Fibroblast of skin of left biceps (primary cell): ENCODE measurements at places on chromosomes 2 and 18.
A peak's percentile ranks its signal among the peaks of the same experiment; 100 is the strongest.

GRCh38 chr2:85183076-85183475 lies 49.9 kb downstream of the TCF7L1 start:
- DNase-seq: no peak

DNA sequence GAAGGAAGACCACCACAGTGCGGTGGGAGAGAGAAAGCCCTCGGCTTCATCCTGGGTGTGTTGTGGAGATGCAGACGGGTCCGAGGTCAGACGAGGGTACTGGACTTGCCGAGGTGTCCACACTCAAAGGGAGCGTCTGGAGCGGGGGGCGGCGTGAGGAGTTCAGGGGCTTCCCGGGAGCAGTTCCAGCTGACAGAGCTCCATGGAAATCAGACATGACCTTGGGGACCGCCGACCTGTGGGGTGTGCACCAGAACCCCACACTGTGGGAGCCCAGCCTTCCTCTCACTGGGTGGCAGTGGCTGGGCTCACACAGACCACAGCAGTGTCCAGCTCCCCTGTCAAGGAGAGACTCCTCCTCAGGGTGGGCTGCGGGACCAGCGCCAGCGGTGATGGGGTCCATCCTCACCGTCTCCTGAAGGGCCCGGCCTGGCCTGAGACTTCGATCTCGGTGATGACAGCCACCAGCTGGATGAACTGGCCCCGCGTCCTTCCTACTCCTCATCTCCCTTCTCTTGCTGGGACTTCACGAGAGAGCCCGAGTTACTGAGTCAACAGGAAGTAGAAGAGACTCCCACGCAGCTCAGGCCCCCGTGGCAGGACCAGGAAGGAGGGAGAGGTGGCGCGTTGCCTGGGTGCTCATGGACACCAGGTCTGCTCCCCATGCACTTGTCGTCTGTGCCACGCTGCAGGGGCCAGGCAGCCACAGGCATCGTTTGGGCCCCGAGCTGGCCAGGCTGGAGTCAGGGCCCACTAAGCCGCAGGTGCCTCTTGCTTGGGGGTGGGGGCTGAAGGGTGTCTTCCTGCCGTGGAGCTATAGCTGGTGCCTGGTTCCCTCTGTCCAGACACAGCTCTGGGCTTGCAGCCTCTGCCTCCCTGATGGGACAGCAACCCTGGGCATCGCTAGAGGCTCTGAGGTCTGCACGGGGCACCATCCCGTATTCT lies 101.9 kb upstream of the CTDP1 start:
- no peak for DNase-seq

- no peak for DNase-seq
Measured at GRCh38 chr18:5530629-5531178, 13.1 kb downstream of the EPB41L3 start.

DNA sequence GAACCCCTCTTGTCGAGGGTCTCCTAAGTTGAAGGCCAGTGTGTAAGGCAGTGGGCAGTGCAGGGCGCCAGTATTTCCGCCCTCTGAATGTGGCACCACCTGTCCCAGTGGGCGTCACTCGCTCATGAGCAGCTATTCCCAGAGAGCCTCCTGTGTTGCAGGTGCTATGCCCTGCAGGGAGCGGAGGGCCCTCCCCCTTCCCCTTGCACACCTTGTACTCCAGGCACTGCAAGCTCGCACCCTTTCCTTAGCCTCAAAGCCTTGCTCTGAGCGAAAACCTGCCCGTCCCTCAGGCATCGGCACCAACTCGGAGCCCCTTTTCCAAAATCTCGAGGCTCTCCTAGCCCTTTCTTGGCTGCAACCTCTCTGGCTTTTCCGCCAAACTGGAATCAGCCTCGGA lies 282.7 kb downstream of the AGAP1 start:
- no peak for DNase-seq

GRCh38 chr2:209901172-209901571 lies 101.3 kb upstream of the RPE start:
- DNase-seq: no peak

DNA sequence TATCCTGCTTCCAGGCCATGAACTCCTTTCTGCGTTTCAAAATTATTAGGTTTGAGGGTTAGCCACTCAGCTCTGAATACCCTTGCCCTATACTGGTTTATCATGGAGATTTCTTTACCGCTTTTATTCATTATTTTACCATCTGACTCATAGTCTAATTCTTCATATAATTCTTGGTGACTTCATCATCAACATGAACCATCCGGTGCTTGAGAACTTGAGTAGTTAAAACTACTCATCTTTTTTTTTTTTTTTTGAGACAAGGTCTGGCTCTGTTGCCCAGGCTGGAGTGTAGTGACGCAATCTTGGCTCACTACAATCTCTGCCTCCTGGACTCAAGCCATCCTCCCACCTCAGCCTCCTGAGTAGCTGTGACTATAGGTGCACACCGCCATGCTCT lies 94.2 kb upstream of the LHCGR start:
- peak; percentile 65 for DNase-seq

DNA sequence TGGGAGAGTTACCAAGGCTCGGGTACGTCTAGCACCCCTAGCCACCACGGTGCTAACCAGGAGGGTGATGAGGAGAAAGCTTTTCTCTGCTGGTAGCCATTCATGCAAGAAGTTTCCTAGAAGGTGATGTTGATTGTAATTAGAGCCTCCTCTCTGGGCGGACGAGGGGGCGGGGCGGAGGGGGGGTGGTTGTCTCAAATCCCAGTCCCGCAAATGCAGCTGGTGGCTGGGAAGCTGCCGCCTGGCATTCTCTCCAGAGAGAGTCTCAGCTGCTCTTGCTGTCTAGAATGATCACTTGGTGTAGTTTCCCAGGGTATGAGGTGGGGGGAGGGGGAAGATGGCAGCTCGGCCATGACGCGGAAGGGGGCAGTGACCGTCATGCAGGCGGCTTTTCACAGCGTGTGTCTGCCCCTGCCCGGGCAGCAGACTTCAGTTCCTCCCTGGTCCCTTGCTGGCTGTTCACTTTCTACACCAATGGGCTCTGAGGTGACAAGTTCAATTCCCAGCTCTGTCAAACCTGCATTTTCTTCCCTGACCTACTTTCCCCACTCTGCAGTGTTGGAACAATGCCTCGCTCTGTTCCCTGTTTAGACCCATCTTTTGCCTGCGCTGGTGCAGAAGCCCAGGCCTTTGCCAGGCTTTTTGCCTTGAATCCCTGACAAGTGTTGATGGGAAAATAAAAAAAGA lies 61.5 kb upstream of the KLF7 start:
- DNase-seq: no peak

- no peak for DNase-seq
Measured at GRCh38 chr2:68426848-68427579, 40.1 kb downstream of the FBXO48 start.

DNA sequence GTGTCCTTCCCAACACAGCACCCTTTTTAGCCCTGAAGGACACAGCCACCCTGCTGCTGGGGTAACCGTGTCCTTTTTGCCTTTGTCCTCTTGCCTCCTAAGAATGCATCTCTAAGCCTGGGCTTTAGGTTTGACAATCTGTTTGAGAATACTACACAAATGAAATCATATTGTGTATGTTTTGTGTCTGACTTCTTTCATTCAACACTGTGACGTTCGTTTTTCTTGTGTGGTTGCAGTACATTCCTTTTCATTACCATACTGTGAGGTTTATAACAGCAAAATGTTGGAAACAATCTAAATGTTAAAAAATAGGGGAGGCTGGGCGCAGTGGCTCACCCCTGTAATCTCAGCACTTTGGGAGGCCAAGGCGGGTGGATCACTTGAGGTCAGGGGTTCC lies 11.2 kb downstream of the ASPRV1 start:
- DNase-seq: no peak
